ENCODE measurements at places on chromosomes 6 and 20.

DNA sequence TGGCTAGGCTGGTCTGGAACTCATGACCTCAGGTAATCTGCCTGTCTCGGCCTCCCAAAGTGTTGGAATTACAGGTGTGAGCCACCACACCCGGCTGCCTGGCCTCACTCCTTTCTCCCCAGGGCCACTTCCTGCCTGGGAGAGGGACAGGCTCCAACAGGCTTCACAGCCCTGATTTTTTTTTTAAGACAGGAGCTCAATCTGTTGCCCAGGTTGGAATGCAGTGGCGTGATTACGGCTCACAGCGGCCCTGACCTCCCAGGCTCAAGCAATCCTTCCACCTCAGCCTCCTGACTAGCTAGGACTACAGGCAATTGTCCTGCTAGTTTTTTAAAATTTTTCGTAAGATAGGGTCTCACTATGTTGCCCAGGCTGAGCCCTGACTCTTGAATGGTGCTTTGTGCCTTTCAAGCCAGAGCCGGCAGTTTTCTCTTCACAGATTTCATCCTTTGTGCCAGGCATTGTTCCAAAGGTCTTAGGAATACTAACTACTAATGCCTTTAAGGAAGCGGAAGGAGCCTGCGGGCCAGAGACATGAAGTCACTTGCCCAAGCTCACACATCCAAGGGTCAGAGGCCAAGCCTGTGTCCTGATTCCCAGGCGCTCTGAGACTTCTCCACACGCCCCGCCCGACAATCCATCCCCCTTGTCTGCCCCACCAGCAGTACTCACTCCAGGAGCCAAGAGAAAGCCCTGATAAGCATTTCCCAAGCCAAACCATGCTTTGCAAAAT is 19.2 kb downstream of the CAPN11 start:
- no peak for DNase-seq

- no peak for DNase-seq
Observed at GRCh38 chr20:284172-284571, 6.4 kb downstream of the C20orf96 start.

DNA sequence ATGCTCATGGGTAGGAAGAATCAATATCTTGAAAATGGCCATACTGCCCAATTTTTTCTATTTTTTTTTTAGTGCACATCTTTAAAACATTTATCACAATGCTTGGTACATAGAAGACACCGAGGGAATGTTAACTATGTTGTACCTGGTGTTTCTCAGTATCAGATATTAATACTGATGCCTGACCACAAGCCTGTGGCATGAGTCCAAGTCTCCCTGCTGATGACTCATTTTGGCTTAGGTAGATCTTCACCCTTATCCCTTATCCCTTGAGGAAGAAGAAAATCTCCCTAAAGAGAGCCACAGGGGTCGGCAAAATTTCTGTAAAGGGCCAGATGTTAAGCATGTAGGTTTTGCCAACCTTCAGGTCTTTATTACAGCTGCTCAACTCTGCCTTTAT is 14.5 kb downstream of the CD109 start:
- no peak for DNase-seq

DNA sequence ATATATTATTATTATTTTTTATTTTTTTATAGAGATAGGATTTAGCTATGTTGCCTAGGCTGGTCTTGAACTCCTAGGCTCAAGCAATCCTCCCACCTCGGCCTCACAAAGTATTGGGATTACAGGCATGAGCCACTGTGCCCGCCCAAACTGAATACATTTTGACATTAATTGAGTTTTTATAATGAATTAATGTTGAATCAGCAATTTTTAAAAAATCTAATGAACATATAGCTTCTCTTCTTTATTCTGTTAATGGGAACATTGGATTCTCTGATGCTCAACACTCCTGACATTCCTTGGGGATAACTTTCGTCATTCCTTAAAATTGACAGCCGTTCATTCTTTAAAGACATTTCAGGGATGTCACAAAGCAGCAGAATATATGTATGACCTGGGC is 52.4 kb downstream of the ANKS1A start:
- DNase-seq: no peak

DNA sequence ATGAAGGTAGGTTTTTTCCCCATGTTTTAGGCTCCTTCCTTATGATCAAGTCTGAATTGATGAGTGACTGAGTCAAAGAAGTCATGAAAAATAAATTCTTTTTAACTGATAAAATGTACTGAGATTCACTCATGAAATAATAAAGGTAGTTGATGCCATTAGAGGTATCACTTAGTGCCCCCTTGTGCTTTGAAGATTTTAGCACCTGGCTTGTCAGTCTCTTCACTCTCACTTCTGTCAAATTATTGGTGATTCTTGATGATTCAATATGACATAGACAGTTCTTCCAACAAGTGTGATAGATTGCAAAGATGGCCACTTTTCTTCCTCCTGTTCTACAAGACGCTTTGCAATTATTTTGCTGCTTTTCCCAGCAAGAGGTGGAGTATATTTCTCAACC is 4.2 kb upstream of the DLK2 start:
- no peak for DNase-seq

GRCh38 chr6:68008445-68008844 is 626.6 kb upstream of the ADGRB3 start:
- no peak for DNase-seq

GRCh38 chr20:19370076-19371075 is 157.9 kb downstream of the SLC24A3 start:
- no peak for DNase-seq

- DNase-seq: no peak
Observed at GRCh38 chr6:48535582-48536009, 424.6 kb upstream of the PTCHD4 start.

DNA sequence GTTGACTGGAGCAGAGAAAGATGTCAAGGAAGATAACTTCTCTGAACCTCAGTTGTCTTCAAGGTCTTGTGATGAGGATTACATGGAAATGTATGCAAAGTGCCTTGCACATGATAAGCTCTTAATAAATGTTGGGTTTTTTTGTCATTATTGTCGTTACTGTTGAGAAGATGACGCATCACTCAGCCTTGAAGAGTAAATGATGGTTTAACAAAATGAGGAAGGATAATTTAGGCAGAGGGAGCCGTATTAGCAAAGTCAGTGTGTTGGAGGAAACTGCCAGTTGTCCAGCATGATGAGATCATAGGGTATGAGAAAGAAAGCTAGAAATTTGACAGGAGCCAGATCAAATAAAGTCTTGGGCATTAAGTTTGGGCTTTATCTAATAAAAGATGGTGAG is 8.8 kb upstream of the SUPT3H start:
- DNase-seq: no peak

- DNase-seq: no peak
Observed at GRCh38 chr6:2990248-2990931, 9.3 kb upstream of the NQO2 start.

GRCh38 chr20:33159713-33160112 is 8.2 kb upstream of the BPIFA2 start:
- DNase-seq: no peak

DNA sequence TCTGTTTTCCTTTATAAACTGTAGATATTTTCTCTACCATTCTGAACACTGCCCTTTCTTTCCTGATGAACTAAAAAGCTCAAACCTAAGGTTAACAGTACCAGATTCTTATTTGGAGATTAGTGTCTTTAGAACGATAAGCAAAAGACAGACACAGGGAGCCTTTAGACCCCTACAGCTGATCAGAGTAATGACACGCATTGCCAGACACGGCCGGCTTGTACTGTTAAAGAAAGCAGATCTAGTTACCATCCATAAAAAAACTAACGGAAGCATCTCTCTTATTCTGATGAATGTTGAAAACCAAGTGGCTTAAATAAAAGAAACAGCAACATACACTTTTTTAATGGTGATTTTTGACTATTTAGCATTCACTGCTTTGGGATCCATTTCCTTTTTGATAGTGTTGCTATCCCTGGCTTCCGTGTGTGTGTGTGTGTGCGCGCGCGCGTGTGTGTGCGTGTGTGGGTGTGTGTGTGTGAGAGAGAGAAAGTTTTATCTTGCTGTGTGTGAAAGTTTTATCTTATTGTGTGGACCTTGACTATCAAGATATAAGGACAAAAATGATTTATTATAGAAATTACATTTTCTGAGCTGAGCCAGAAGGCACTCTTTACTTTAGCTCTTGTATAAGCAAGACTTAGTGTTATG is 95.6 kb upstream of the SLC35B3 start:
- DNase-seq: no peak

- no peak for DNase-seq
Observed at GRCh38 chr6:39225946-39226437, 3.3 kb downstream of the KCNK5 start.

GRCh38 chr6:133957780-133958242 is 4.8 kb downstream of the TBPL1 start:
- no peak for DNase-seq

DNA sequence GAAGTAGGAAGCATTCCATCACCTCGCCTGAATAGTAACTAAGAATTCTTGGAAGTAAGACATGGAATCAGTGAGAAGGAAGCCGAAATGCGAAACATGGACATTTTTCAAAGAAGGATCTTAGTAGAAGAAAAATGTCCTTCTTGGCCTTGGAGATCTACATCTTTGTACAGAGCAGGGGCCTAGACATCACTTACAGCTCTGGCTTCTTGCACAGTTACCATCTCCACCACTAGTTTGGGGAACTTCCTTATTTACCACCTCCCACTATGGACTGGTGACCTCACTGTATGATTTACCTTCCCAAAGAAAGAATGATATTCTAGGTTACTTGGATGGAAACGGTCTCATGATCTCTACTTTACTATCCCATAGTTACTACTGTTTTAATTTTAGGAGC is 15.7 kb downstream of the CASS4 start:
- no peak for DNase-seq

DNA sequence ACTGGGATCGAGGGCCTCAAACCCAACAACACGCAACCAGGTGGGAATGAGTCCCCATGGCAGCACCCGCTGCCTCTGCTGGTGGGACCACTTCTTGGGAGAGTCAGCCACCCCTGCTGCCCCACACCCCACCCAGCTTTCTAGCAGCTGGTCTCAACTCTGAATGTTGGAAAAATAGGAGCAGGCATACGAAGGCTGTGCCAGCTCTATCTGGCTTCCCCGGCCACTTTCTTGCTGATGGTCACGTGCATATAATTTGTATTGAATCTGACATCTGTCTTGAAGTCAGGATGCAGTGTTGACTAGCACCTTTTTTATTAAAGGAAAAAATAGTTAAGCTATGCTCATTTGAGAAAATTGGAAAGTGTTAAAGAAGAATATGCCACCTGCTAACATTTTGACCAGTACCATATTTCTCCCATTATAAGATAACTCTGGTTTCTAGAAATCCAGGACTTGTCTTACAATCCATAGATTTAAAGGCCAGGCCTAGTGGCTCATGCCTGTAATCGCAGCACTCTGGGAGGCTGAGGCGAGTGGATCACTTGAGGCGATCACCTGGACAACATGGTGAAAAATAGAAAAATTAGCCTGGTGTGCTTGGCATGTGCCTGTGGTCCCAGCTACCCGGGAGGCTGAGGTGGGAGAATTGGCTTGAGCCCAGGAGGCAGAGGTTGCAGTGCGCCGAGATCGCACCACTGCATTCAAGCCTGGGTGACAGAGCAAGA is 26.9 kb upstream of the MAPRE1 start:
- DNase-seq: no peak

DNA sequence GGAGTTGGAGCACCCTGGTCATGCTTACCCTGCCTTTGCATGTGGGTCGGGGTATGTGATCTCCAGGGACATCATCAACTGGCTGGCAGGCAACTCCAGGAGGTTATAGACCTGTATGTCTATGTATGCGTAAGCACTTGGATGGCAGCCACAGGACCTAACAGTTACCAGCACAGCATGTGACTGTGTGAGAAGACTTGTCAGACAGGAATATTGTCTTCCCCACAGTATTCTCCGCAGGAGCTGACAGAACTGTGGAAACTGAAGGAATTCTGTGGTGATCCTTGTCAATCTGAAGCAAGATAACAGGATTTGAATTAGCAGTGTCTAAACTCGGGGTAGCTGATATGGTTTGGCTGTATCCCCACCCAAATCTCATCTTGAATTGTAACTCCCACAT is 59.2 kb downstream of the TMEM244 start:
- DNase-seq: no peak

DNA sequence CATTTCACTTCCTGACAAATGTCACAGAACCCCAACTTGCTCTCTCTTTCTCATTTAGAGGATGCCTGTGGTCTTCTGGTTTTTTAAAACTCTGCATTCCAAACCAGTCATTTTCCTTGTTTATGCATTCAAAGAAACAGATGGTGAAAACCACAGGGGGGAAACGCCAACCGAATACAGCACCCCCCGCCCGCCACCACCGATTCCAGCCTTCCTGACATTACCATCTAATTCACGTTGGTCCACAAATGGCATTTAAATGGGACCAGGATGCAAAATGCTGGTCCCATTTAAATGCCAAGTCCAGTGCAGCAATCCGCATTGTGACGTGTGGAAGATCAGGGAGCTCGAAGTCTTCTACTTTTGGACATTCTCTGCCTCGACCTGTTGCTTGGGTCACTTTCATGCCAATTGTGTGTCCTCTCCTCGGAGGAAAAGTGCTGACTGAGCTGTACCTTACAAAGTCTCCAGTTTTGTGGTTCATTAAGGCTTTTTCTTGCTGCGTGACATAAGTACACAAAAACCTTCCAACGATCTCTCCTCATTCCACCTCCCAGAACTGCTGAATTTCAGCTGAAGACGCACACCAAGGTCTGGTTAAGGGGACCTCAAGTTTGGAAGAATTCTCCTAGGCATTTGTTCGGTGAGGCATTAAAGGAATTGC is 35.8 kb downstream of the NEDD9 start:
- no peak for DNase-seq

DNA sequence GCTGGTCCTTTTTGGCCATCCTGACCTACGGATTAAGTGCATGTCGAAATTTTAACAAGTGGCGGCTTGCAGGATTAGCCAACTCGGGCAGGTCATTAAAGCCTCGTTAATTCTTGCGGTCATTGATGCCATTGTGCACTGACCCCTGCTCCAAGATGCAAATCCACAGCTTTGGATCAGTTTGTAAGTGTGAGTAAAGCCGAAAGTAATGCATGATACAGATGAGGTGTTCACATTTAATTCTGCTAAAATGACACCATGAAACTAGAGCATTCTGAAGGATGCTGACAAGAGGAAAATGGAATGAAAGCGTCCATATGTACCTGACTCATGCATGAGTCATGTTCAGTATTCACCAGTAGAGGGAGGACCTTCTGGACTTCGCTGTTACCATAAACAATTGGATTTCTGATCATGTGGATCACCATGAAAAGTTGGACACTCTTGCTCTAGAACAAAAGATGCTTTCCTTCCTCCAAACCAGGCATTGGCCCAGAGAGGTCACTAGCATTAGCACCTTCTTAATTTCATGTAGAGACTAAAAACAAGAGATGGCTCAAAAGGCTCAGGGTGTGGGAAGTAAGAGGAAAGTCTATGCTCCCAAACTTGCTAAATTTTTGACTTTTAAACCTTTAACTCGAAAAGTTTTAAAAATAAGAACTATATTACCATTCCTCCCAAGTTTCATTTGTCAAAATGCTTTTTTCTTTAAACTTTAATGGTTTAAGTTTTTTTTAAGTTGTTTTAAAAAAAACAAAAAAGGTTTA is 48.0 kb downstream of the MUC22 start:
- DNase-seq: peak; percentile 12

- DNase-seq: no peak
Observed at GRCh38 chr6:119090256-119090655, 11.8 kb upstream of the FAM184A start.

- DNase-seq: no peak
Observed at GRCh38 chr6:92180090-92180489, 1239.3 kb downstream of the EPHA7 start.

Measured in OCI-LY7 (cell line).